ENCODE measurements at places on chromosomes 3 and 15.

GRCh38 chr3:24628523-24629258 is 134.0 kb upstream of the THRB start:
- no peak overlapping the region for H3K4me3 ChIP-seq
- no peak for DNase-seq
- H3K27me3 ChIP-seq, result peaks cover 2% of the 10 kb centered on the region
- no peaks in the 10 kb centered on the region for H3K4me1 ChIP-seq
- H3K27ac ChIP-seq, result no peak overlapping the region

DNA sequence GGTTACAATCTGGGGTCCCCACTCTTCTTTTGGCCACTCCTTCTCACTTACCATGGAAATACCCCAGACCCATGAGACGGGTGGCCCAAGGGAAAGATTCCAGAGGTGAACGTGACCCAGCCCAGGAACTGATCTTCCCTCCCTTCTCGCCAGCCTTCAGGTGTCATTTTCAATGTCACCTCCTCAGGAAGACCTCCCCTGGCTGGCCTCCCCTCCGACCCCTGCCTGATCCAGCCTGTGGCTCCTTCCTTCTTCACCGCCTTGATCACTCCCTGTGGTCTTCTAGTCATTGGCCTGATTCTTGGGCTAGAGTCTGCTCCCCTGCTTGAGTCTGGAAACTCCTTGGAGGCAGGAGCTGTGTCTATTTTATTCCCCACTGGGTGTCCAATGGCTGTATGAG is 146.1 kb downstream of the SMAD6 start:
- no peak overlapping the region for H3K4me3 ChIP-seq
- peaks cover 15% of the 10 kb centered on the region for H3K4me1 ChIP-seq
- no peaks in the 10 kb centered on the region for H3K36me3 ChIP-seq
- DNase-seq, result no peak
- H3K27me3 ChIP-seq, result peaks cover 16% of the 10 kb centered on the region
- no peak overlapping the region for H3K27ac ChIP-seq

GRCh38 chr3:98843266-98843959 is 58.1 kb downstream of the DCBLD2 start:
- no peak overlapping the region for H3K4me3 ChIP-seq
- no peaks in the 10 kb centered on the region for H3K27me3 ChIP-seq
- H3K27ac ChIP-seq, result no peak overlapping the region
- no peaks in the 10 kb centered on the region for H3K36me3 ChIP-seq
- DNase-seq, result no peak

GRCh38 chr15:28184166-28184565 is 85.1 kb upstream of the OCA2 start:
- no peak for DNase-seq
- H3K27ac ChIP-seq, result no peak overlapping the region
- no peaks in the 10 kb centered on the region for H3K4me1 ChIP-seq
- H3K4me3 ChIP-seq, result no peak overlapping the region
- H3K27me3 ChIP-seq, result no peaks in the 10 kb centered on the region
- peaks cover 71% of the 10 kb centered on the region for H3K36me3 ChIP-seq

- DNase-seq, result no peak
- H3K4me3 ChIP-seq, result no peak overlapping the region
- peaks cover 9% of the 10 kb centered on the region for H3K4me1 ChIP-seq
- H3K27ac ChIP-seq, result no peak overlapping the region
Observed at GRCh38 chr3:127791221-127791913, 30.9 kb downstream of the MGLL start.

- H3K4me3 ChIP-seq, result no peak overlapping the region
- no peaks in the 10 kb centered on the region for H3K36me3 ChIP-seq
- no peaks in the 10 kb centered on the region for H3K27me3 ChIP-seq
- no peaks in the 10 kb centered on the region for H3K4me1 ChIP-seq
- no peak overlapping the region for H3K27ac ChIP-seq
- no peak for DNase-seq
Observed at GRCh38 chr3:26058901-26059321, 269.0 kb downstream of the OXSM start.

GRCh38 chr3:131505421-131505820 is 2.6 kb upstream of the MRPL3 start:
- peaks cover 16% of the 10 kb centered on the region for H3K36me3 ChIP-seq
- H3K27ac ChIP-seq, result no peak overlapping the region
- H3K4me1 ChIP-seq, result peaks cover 37% of the 10 kb centered on the region
- H3K27me3 ChIP-seq, result peaks cover 7% of the 10 kb centered on the region
- H3K4me3 ChIP-seq, result no peak overlapping the region

GRCh38 chr3:120764206-120764605 is 21.7 kb downstream of the GTF2E1 start:
- H3K27ac ChIP-seq, result no peak overlapping the region
- peaks cover 48% of the 10 kb centered on the region for H3K4me1 ChIP-seq
- DNase-seq, result no peak
- H3K4me3 ChIP-seq, result no peak overlapping the region
- no peaks in the 10 kb centered on the region for H3K27me3 ChIP-seq

- no peaks in the 10 kb centered on the region for H3K27me3 ChIP-seq
- no peak for DNase-seq
- no peak overlapping the region for H3K4me3 ChIP-seq
Observed at GRCh38 chr15:74317820-74318375, 49.5 kb downstream of the CYP11A1 start.

DNA sequence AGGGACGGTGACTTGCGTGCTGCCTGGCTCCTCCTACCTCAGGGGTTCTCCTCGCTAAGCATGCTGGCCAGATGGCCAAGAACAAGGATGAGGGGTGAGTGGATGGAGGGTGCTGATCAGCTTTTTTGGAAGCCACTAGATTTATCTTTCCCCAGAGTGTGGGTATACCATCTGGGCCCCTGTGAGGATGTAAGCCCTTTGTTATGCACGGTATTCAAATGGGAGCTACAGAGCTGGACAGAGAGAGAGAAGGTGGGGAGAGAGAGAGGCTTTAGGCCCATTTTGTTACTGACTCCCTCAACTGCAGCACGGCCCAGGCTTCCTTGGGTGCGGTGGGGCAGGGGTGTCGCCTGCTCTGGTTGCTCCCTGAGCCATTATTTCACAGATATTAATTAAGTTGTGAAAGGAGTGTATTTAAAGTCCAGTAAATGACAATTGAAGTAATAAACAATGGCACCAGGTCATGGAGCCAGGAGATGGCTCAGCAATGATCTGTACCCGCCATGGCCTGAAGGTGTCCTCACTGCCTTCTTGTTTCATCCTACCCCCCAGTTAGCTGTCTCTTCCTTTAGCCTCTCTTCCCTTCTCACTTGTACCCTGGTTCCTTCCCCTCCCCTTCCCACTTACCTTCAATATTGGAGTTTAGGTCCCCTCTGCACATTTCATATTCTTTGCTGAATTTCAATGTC is 158.0 kb downstream of the CLSTN2 start:
- no peak overlapping the region for H3K27ac ChIP-seq
- no peak overlapping the region for H3K4me3 ChIP-seq
- no peaks in the 10 kb centered on the region for H3K27me3 ChIP-seq
- DNase-seq, result no peak
- no peaks in the 10 kb centered on the region for H3K4me1 ChIP-seq

GRCh38 chr15:42056934-42057798 is 36.3 kb upstream of the PLA2G4E start:
- H3K27me3 ChIP-seq, result peaks cover 32% of the 10 kb centered on the region
- H3K36me3 ChIP-seq, result no peaks in the 10 kb centered on the region
- H3K4me1 ChIP-seq, result peaks cover 13% of the 10 kb centered on the region
- H3K4me3 ChIP-seq, result peak overlapping the region; percentile 45
- H3K27ac ChIP-seq, result no peak overlapping the region

DNA sequence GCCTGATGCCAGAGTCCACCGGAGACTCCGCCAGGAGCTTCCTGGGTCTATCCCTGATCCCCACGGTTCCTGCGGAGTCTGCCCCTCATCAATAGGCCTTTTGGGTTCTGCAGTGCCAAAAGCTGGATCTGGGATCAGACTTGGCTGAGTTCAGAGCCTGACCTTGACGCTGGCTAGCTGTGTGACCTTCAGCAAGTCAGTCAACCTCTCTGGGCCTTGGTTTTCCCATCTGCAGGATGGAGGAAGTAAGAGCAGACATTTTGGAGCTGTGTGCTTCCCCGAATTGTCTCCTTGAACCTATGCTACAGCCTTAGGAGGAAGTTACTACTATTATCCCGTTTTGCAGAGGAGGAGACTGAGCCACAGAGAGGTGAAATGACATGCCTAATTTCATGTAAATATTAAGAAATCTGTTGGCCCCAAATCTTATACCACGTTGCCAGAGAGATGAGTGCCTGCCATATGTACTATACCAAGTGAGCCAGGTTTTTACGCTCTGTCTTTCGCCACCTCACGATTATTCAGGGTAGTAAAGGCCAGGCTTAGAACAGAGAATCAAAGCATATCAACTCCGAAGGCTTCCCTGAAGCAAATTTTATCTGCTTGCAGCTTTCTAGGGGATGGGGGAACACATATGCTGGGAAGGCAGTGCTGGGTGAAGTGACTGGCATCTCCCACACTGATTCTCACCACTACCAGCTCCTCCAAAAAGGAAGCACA is 112.5 kb downstream of the SRGAP3 start:
- H3K36me3 ChIP-seq, result no peaks in the 10 kb centered on the region
- peaks cover 2% of the 10 kb centered on the region for H3K4me1 ChIP-seq
- peaks cover 33% of the 10 kb centered on the region for H3K27me3 ChIP-seq
- no peak overlapping the region for H3K27ac ChIP-seq

- H3K4me1 ChIP-seq, result peaks cover 77% of the 10 kb centered on the region
- peaks cover 7% of the 10 kb centered on the region for H3K27me3 ChIP-seq
- no peak for DNase-seq
- H3K36me3 ChIP-seq, result no peaks in the 10 kb centered on the region
- H3K4me3 ChIP-seq, result peak overlapping the region; percentile 32
Observed at GRCh38 chr3:187976365-187976900, 177.5 kb upstream of the LPP start.

DNA sequence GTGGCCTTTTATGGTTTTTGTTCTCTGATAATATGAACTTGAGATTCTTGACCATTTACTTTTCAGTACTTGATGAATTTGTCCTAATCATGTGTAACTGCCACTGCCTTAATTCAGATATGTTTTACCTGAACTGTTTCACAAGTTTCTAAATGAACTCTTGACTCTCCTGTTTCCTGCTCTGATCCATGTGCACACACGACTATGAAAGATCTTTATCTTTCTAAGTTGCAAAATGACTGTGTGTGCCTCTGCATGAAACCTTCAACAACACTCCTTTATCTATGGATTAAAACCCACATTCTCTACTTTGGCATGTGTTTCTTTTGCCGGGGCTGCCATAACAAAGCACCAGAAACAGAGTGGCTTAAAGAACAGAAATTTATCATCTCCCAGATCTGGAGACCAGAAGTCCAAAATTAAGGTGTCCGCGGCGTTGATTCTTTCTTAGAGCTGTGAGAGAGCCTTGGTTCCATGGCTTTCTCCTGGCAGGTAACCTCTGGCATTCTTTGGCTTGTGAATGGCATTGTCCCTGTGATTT is 275.0 kb downstream of the ADAMTSL3 start:
- no peaks in the 10 kb centered on the region for H3K36me3 ChIP-seq
- no peaks in the 10 kb centered on the region for H3K4me1 ChIP-seq
- H3K27ac ChIP-seq, result no peak overlapping the region

GRCh38 chr3:56916716-56917360 is 115.1 kb upstream of the ARHGEF3 start:
- no peaks in the 10 kb centered on the region for H3K27me3 ChIP-seq
- peak overlapping the region; percentile 95 for H3K27ac ChIP-seq
- peaks cover 68% of the 10 kb centered on the region for H3K4me1 ChIP-seq
- DNase-seq, result no peak
- H3K36me3 ChIP-seq, result no peaks in the 10 kb centered on the region
- H3K4me3 ChIP-seq, result peak overlapping the region; percentile 84

- no peaks in the 10 kb centered on the region for H3K4me1 ChIP-seq
- no peaks in the 10 kb centered on the region for H3K27me3 ChIP-seq
- no peak overlapping the region for H3K27ac ChIP-seq
- H3K4me3 ChIP-seq, result no peak overlapping the region
- H3K36me3 ChIP-seq, result no peaks in the 10 kb centered on the region
Observed at GRCh38 chr3:31022716-31023115, 128.3 kb upstream of the GADL1 start.

DNA sequence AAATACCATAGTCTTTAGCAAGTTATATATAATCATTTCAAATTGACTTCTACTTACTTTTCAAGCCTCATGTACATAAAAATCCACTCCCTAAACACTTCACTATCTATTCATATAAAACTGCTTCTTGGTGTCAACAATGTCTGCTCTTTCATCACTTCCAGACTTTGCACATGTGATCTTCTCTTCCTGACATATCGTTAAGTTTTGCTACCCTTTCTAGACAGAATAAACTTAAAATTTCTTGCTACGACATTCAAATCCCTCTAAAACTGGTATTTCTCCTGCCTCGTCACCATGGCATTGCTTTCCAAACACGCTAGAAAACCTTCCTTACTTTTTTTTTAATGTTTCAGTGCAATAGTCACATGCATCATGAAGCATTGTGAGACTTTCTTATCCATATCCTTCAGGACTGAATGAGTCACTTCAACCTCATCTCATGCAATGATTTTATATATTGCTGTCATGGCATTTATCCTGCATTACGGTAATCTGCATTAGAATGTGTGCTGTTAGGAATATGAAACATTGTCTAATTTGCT is 122.8 kb downstream of the GMNC start:
- H3K27me3 ChIP-seq, result no peaks in the 10 kb centered on the region
- no peak overlapping the region for H3K4me3 ChIP-seq
- H3K36me3 ChIP-seq, result no peaks in the 10 kb centered on the region

DNA sequence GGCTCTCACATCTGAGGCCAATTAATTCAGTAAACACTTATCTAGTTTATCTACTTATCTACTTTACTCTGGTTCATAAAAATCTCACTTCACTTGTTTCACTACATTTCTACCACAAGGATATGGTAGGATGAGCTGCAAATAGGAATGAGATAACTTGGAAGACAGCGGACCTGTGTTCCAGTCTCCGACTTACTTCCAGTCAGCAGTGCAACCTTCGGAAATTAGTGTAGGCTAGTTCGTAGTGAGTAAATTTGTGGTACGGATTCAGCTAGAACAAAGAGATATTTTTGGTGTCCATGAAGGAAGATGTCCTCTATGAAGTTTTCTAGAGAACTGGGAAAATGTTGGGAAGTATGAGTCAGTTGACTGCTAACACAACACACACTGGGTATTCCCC is 66.3 kb downstream of the TPRG1 start:
- peaks cover 4% of the 10 kb centered on the region for H3K27me3 ChIP-seq
- H3K4me3 ChIP-seq, result no peak overlapping the region
- peaks cover 2% of the 10 kb centered on the region for H3K4me1 ChIP-seq
- H3K27ac ChIP-seq, result no peak overlapping the region
- H3K36me3 ChIP-seq, result no peaks in the 10 kb centered on the region

GRCh38 chr3:49415931-49416601 is 3.8 kb downstream of the TCTA start:
- H3K27ac ChIP-seq, result peak overlapping the region; percentile 94
- H3K4me3 ChIP-seq, result peak overlapping the region; percentile 67
- H3K4me1 ChIP-seq, result peaks cover 60% of the 10 kb centered on the region

DNA sequence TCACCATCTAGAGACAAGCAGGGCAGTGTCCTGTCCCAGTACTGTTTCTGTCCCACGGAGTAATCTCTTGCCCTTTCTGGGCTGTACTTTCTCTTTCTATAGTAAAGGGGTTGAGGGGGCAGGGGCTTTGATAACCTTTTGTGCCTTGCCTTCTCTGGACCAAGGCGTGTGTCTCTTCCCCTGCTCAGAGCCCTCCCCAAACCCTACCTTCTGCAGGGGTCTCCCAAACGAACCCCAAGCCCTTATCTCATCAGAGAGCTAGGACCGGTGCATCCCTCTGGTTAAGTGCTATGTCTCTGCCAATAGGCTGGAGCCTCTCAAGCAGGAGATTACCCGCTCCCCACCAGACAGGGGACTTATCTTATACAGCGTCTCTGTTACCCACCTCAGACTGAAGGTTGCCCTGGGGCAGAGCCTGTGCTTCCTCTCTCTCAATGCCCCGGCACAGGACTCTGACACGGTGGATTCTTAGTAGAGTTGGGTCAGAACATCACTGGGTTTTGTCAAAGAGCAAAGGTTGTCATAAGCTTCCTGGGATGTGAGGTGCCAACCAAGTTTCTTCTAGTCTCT is 2.9 kb downstream of the PLEKHO2 start:
- no peak for DNase-seq
- peak overlapping the region; percentile 71 for H3K27ac ChIP-seq
- no peaks in the 10 kb centered on the region for H3K27me3 ChIP-seq
- H3K4me3 ChIP-seq, result peak overlapping the region; percentile 95
- H3K4me1 ChIP-seq, result peaks cover 71% of the 10 kb centered on the region
